Esophagus squamous epithelium (tissue), 5 donors: ENCODE measurements at places on chromosomes 12 and 14. TPM values are rescaled to one million over a fixed set of nuclear protein-coding genes. Genes with fewer than 3 reads are reported as not detected.

The MORN3 gene
- not detected for total RNA-seq

The SDR9C7 gene
- total RNA-seq: 13.6 TPM

The PDE3A gene
- total RNA-seq: 0.30 TPM

The TGFB3 gene
- 6.6 TPM for total RNA-seq

The HOXC12 gene
- total RNA-seq: not detected

The EGLN3 gene
- 29.0 TPM for total RNA-seq

The ADCY4 gene
- 7.4 TPM for total RNA-seq

The ZC2HC1C gene
- total RNA-seq: 0.64 TPM

The FOXG1 gene
- not detected for total RNA-seq

- no peak overlapping the region for H3K27ac ChIP-seq
- H3K27me3 ChIP-seq: no peaks in the 10 kb centered on the region
- peaks cover 5% of the 10 kb centered on the region for H3K4me1 ChIP-seq
- DNase-seq: no peak
- no peak overlapping the region for H3K4me3 ChIP-seq
- no peaks in the 10 kb centered on the region for H3K36me3 ChIP-seq
These were observed 4.5 kb upstream of the DHRS7 start for GRCh38 chr14:60169722-60170121.

DNA sequence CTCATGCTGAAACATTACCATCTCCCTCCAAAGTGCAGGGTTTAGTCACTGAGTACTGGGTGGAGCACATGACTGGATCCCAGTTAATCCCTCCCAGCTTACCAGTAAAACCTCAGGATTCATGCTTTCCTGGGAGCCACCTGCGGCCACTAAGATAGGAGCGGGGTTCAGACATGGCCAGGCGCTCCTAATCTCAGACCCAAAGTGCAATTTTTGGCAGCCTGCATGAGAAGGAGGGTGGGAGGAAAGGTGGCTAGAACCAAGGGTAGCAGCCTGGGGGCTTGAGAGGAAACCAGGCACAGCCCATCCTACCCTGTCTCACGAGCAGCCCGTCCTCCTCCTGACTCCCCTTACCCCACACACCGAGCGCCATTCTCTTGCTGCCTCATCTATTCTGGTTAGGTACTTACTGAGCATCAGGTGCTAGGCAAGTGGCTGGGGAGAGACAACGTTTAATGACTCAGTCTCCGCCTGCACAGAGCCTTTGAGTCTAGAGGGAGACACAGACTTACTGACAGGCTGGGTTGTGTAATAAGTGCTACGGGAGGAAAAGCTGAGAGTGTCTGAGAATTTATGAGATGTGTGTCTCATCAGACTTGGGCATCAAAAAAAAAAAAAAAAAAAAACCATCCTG lies 9.9 kb downstream of the GPRC5A start:
- H3K36me3 ChIP-seq: no peaks in the 10 kb centered on the region
- no peak for DNase-seq

DNA sequence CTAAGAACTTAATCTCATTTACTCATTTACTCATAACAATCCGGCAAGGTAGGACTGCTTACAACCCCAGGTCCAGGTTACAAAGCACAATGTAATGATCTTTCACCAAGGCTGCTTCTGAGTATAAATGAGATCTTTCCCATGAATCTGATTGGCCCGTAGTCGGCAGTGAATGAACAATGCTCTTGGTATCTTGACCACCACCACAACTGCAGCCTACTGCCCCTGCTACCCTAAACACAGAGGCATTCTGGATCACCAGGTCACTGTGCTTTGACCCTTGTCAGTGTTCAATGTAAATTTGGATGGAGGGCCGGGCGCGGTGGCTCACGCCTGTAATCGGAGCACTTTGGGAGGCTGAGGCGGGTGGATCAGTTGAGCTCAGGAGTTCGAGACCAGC lies 15.9 kb downstream of the FAM181A start:
- no peak overlapping the region for H3K4me3 ChIP-seq
- DNase-seq: no peak
- H3K36me3 ChIP-seq: no peaks in the 10 kb centered on the region
- no peaks in the 10 kb centered on the region for H3K27me3 ChIP-seq
- no peak overlapping the region for H3K27ac ChIP-seq
- H3K4me1 ChIP-seq: peaks cover 60% of the 10 kb centered on the region

- H3K27me3 ChIP-seq: no peaks in the 10 kb centered on the region
- H3K4me3 ChIP-seq: no peak overlapping the region
- no peaks in the 10 kb centered on the region for H3K36me3 ChIP-seq
- no peak for DNase-seq
- no peak overlapping the region for H3K27ac ChIP-seq
These were observed 186.1 kb downstream of the SLC2A13 start for GRCh38 chr12:39919790-39920189.

DNA sequence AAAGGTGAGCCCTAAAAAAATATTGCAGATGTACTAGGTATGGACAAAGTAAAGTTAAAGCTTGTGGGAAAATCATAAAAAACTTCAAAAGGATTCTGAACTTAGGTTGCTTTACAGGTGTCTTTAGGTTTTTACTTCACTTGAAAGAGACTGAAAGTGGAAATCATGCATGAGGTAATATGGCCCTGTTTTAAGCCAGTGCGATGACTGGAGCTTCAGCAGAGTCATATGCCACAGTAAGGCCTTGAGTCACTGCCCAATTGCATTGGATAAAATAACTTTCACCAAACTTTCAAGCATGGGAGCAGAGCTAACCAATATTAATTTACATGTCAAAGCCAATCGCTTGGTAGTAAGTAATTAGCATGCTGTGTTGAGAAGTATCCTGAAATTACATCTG lies 63.9 kb upstream of the TMEM260 start:
- no peak for DNase-seq
- no peaks in the 10 kb centered on the region for H3K36me3 ChIP-seq
- peaks cover 36% of the 10 kb centered on the region for H3K27me3 ChIP-seq
- no peaks in the 10 kb centered on the region for H3K4me1 ChIP-seq
- no peak overlapping the region for H3K27ac ChIP-seq

- H3K36me3 ChIP-seq: peaks cover 82% of the 10 kb centered on the region
- no peaks in the 10 kb centered on the region for H3K27me3 ChIP-seq
- H3K4me1 ChIP-seq: peaks cover 27% of the 10 kb centered on the region
- H3K4me3 ChIP-seq: no peak overlapping the region
These were observed 24.2 kb downstream of the HIP1R start for GRCh38 chr12:122859303-122860039.

DNA sequence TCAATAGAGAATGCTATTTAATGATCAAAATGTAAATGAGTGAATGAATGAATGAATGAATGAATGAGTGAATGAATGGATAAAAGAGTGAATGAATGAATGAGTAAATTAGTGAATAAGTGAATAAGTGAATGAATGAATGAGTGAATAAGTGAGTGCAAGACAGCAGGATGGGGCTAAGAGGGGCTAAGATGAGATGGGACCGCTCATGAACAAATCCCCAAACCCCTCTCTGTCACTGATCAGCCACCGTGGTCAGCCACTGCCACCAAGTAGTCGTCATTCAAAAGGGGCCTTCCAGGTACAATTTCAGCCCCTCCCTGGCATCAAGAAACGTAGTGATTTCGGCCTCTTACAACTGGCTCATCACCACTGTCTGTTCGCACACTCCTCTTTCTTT lies 79.2 kb downstream of the BCL11B start:
- H3K27ac ChIP-seq: peak overlapping the region; percentile 78
- peaks cover 13% of the 10 kb centered on the region for H3K4me1 ChIP-seq
- H3K36me3 ChIP-seq: no peaks in the 10 kb centered on the region
- H3K4me3 ChIP-seq: peak overlapping the region; percentile 38

- DNase-seq: no peak
- no peaks in the 10 kb centered on the region for H3K4me1 ChIP-seq
- no peaks in the 10 kb centered on the region for H3K27me3 ChIP-seq
- H3K4me3 ChIP-seq: no peak overlapping the region
- H3K27ac ChIP-seq: no peak overlapping the region
- no peaks in the 10 kb centered on the region for H3K36me3 ChIP-seq
These were observed 82.9 kb downstream of the SPATA7 start for GRCh38 chr14:88468406-88468805.

DNA sequence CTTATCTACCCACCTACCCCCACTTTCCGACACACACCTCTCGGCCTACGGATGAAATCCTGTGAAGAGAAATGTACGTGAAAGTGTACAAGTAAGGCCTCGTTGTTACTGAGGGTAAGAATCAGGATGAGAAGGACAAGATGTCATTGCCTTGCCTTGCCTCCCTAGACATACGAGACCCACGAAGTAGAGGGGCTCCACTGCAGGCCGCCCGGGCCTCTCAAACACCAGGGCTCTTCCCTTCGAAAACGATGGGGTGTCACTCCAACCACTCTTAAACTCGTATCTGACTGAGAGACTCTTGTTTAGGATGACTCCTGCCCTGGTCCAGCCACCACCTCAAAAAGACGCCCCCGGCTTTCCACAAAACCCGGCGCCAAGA lies 498 bp downstream of the RACGAP1 start:
- peaks cover 22% of the 10 kb centered on the region for H3K4me1 ChIP-seq
- H3K27me3 ChIP-seq: no peaks in the 10 kb centered on the region
- no peaks in the 10 kb centered on the region for H3K36me3 ChIP-seq
- H3K4me3 ChIP-seq: peak overlapping the region; percentile 79

DNA sequence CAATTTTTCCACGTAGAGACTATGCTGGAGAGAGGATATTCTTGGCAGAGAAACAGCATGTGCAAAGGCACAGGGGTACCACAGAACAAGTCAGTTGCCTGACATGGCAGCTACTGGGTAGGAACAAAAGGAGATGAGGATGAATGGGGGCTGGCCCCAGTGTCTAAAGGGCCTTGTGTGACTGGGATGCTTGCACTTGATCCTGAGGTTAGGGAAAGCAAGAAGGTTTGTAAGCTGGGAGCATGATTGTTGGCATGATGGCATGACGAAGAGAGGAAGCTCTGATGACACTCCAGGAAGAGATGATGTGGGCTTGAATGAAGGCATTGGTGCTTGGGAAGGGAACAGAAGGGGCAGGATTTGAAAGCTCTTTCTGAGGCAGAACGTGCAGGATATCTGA lies 139.1 kb downstream of the ZFP36L1 start:
- H3K4me3 ChIP-seq: no peak overlapping the region
- DNase-seq: no peak
- no peaks in the 10 kb centered on the region for H3K36me3 ChIP-seq

DNA sequence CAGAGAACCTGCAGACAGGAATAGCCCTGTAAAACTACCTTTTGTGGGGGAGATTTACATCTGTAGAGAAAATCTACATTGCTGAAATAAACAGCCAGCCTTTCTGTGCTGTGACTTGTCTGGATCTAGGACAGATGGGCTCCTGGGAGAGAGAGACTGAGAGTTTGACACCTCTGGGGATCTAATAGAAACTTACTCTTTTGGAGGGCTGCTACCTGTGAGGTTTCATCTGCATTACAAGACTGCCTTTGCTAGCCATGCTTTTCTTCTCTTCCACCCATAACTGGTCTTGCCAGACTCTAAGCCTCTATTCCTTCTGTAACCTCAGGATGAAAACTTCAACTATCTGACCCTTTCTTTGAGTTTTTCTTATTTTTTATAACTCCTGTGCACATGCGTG lies 452.6 kb downstream of the ZFP36L1 start:
- H3K4me3 ChIP-seq: no peak overlapping the region
- no peak overlapping the region for H3K27ac ChIP-seq
- DNase-seq: no peak
- no peaks in the 10 kb centered on the region for H3K36me3 ChIP-seq
- H3K27me3 ChIP-seq: no peaks in the 10 kb centered on the region

GRCh38 chr12:31627456-31628054 lies 31.9 kb upstream of the ETFBKMT start:
- H3K27me3 ChIP-seq: no peaks in the 10 kb centered on the region
- H3K4me1 ChIP-seq: peaks cover 9% of the 10 kb centered on the region
- no peak for DNase-seq
- no peaks in the 10 kb centered on the region for H3K36me3 ChIP-seq
- H3K27ac ChIP-seq: no peak overlapping the region

- H3K27ac ChIP-seq: no peak overlapping the region
- DNase-seq: no peak
- no peaks in the 10 kb centered on the region for H3K4me1 ChIP-seq
- no peak overlapping the region for H3K4me3 ChIP-seq
- H3K27me3 ChIP-seq: no peaks in the 10 kb centered on the region
- no peaks in the 10 kb centered on the region for H3K36me3 ChIP-seq
These were observed 122.1 kb downstream of the PRKD1 start for GRCh38 chr14:29805415-29806123.

DNA sequence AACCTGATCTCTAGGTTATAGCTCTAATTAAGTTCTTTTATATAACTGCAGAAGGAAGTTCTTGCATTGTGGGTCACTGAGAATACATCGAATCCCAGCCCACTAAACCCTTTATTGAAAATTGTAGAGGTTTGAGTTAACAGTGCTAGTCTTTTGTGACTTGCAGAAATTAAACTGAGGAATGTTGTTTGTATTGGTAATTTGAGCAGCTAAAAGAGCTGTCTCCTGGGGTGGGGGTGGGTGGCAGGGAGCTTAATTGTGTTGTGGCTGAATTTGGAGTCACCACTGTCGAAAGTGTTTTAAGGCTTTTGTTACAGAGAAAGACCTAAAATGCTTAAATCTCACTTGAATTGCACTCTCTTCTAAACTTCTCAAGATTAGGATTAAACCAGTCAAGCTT lies 3.2 kb upstream of the COX8C start:
- H3K4me3 ChIP-seq: no peak overlapping the region
- H3K4me1 ChIP-seq: no peaks in the 10 kb centered on the region
- no peaks in the 10 kb centered on the region for H3K36me3 ChIP-seq

DNA sequence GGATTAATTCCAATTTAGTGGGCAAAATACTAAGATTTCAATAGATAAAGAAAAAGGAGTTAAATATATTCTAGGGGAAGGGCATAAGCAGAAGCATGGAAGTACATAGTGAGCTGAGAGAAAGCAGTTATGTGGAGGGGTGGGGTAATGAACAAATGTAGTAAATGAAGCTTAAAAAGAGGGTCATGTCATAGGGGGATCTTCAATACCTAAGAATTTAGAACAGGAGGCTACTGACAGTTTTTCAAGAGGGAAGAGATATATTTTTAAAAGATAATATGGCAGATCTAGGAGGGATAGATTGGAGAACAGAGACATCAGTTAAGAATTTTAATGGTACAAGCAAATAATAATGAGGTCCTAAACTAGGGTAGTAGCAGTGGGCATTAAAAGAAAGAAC lies 9.4 kb downstream of the SYCP3 start:
- no peaks in the 10 kb centered on the region for H3K4me1 ChIP-seq
- H3K27ac ChIP-seq: no peak overlapping the region
- no peaks in the 10 kb centered on the region for H3K36me3 ChIP-seq

- H3K36me3 ChIP-seq: no peaks in the 10 kb centered on the region
- no peaks in the 10 kb centered on the region for H3K27me3 ChIP-seq
- H3K27ac ChIP-seq: no peak overlapping the region
- no peaks in the 10 kb centered on the region for H3K4me1 ChIP-seq
These were observed 119.1 kb upstream of the FAR2 start for GRCh38 chr12:29030006-29030405.

GRCh38 chr12:60394665-60395064 lies 798.8 kb downstream of the SLC16A7 start:
- no peaks in the 10 kb centered on the region for H3K4me1 ChIP-seq
- no peaks in the 10 kb centered on the region for H3K27me3 ChIP-seq
- H3K36me3 ChIP-seq: no peaks in the 10 kb centered on the region
- H3K4me3 ChIP-seq: no peak overlapping the region
- no peak for DNase-seq
